Activated CD4-positive, alpha-beta memory T cell treated with anti-CD3 and anti-CD28 coated beads, Interleukin-2, amount 10 ng/mL, durations not matched to agents 7 days and 5 days (primary cell): ENCODE measurements at places on chromosomes 12 and 14. TPM values are rescaled to one million over a fixed set of nuclear protein-coding genes. Genes with fewer than 3 reads are reported as not detected.
A peak's percentile ranks its signal among the peaks of the same experiment; 100 is the strongest.

GRCh38 chr12:6936636-6937480 lies 6.8 kb upstream of the RNU7-1 start:
- peaks cover 61% of the 10 kb centered on the region for H3K4me1 ChIP-seq
- H3K4me3 ChIP-seq = peak overlapping the region; percentile 88
- no peaks in the 10 kb centered on the region for H3K27me3 ChIP-seq

SMIM41 gene
- not detected for total RNA-seq

DNA sequence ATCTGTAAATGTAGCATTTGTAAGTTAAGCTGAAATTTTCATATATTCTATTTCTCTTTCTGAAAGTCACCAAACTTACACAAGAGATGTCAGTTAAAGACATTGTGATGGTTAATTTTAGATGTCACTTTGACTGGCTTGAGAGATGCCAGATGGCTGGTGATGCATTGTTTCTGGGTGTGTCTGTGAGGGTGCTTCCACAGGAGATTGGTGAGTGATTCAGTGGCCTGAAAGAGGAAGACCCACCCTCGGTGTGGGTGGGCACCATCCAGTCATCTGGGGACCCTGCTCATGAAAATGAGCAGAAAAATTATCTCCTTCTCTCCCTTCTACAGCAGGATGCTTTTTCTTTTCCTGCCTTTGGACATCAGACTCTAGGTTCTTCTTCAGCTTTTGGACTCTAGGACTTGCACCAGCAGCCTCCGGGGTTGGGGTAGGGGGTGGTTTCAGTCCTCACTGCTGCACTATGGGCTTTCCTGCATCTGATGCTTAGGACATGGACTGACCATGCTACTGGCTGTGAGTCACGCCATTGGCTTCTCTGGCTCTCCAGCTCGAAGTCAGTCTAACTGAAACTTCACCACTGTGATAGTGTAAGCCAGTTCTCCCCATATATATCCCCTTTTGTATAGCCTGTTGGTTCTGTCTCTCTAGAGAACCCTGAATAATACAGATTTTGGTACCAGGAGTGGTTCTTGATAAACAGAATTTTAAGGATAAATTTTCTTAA lies 20.9 kb downstream of the PDE6H start:
- H3K36me3 ChIP-seq = no peaks in the 10 kb centered on the region
- no peak overlapping the region for H3K27ac ChIP-seq
- DNase-seq = no peak
- no peak overlapping the region for H3K4me3 ChIP-seq
- peaks cover 12% of the 10 kb centered on the region for H3K27me3 ChIP-seq

NPFF gene
- not detected for total RNA-seq

DNA sequence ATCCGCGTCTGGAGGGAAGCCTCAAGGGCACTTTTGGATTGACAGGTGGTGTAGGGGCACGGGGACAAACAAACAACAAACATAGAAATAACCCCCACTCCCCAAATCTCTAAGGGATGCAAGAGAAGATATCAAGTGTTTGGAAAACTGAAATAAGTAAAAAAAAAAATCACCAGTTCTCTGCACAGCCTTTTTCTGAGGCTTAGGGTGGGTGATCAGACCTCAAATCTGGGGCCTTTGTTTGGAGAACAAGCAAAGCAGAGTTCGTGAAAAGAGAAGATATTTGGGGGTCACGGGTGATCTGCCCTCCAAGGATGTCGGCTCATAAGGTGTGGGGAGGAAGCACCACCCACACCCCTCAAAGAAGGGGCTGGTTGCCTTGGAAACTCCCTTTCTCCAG lies 10.7 kb downstream of the TBX5 start:
- H3K4me3 ChIP-seq = no peak overlapping the region
- H3K27ac ChIP-seq = no peak overlapping the region
- H3K27me3 ChIP-seq = peaks cover 67% of the 10 kb centered on the region
- H3K36me3 ChIP-seq = no peaks in the 10 kb centered on the region
